ENCODE measurements at places on chromosomes 6 and 20.

GRCh38 chr20:8305449-8305978 lies 173.4 kb downstream of the PLCB1 start:
- peak; percentile 82 for DNase-seq

DNA sequence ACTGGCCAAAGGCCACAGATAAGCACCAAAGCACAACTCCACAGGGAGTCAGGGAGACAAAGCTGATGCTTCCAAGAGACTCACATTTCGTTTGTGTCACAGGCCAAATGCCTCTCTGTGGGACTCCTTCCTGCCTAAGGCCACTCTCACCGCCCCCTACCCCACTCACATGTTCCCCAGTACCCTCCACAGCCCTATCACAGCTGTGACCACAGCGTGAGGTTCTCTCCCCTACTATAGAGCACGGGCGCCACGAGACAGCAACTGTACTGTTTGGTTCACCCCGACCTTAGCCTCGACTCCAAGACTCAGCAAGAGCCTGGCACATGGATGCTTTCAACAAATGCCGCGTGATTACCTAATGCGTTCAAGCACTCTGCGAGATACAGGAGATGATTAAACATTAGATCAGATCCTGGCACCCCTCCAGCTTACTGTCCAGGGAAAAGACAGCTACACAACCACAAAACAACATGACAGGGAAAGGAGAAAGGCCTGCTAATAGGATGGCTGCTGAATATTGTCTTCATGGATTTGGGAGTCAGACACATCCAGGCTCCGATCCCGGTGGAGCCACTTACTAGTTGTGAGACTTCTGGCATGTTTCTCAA lies 105.5 kb downstream of the AGPAT4 start:
- peak; percentile 15 for DNase-seq

DNA sequence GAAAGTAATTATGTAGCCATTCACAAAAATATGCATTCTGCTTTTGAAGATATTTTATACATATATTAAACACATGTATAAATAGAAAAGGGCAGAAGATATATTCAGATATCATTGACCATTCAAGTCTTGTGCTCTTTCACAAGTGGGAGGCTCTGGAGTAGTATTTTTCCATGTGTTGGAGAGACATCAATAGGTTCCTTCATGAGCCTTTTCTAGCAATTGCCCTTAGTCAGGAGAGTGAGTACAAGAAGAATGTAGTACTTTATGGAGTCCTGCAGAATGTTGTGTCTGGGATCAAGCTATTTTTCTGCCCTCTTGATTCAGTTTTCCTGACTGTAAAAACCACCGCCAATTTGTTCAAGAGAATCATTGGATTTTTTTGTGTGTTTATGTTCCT lies 117.9 kb downstream of the LRRC1 start:
- no peak for DNase-seq

GRCh38 chr6:72850040-72850439 lies 228.2 kb downstream of the KCNQ5 start:
- no peak for DNase-seq

- no peak for DNase-seq
These were observed 4.1 kb downstream of the SLC35F1 start for GRCh38 chr6:117911150-117911549.

DNA sequence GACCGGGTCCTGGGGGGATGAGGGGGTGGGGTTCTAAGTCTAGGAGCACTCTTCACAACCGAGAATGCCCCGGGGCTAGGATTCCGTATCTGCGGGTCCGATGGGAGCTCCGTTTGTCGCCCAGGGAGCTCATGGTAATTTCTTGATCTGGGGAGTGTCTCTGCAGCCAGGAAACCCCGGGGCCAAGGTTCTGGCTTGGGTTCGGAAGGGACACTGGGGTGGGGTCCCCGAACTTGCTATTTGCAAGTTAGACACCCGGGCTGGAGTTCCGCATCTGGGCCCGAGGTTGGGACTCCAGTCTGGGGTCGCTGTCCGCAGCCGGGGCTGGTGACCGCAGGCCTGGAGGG lies 397 bp downstream of the PEDS1 start:
- DNase-seq = no peak

DNA sequence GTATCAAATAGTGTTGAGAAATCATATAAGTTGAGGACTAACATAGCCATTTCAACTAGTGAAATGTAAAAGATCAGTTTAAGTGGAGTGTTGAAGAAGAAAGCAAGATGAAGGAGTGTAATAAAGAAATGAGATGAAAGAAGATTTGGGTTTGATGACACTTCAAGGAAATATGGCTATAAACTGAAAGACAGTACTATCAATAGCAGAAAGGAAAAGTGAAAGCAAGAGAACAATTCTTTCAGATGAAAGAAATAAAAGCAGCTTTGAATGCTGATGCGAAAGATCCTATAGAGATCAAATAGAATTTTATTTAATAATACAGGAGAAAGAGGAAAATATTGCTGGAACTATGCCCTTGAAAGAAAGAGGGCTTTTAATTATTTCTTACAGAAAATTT lies 92.8 kb upstream of the PRSS16 start:
- no peak for DNase-seq

All from NCI-H82 (cell line).